ENCODE measurements at places on chromosomes 1 and 21.

- DNase-seq = peak; percentile 12
Observed at GRCh38 chr1:244326757-244327156, 125.0 kb downstream of the ADSS2 start.

DNA sequence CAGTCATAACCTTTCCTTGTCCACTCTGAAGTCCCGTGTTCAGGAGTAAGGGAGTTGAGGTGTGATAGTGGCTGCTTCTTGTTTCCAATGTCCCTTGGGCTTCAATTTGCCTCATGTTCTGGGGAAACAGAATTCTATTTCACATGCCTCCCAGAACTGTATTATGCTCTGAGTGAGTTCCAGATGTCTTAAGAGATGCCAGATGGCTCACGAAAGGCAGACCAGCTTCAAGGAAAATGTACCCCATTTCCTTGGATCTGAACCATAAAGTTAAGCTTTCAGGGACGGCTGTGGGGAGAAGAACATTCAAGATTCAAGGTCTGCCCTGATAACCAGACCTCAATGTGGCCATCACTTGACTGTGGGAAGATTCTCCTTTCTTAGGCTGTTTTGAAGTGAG, 42.4 kb downstream of the C1orf87 start:
- DNase-seq = no peak

GRCh38 chr1:73042403-73042802, 760.1 kb upstream of the NEGR1 start:
- DNase-seq = no peak

DNA sequence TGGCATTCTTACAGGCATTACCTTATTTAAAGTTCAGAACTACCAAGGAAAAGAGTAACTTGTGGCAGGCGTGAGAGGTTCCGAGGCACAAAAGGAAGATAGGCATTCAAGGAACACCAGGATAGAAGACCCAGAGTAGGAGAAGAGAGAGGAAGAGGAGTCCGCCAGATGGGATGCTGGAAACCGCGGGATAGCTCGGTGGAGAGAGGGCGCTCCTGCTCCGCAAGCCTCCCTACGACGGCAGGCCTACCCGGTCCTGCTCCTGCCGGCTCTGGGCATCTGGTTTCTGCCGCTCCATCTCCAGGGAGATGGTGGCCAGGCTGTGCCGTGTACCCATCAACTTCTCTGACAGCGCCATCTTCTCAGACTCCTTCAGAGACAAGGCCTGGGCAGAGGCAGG, 5.4 kb upstream of the NBPF1 start:
- DNase-seq = peak; percentile 84

DNA sequence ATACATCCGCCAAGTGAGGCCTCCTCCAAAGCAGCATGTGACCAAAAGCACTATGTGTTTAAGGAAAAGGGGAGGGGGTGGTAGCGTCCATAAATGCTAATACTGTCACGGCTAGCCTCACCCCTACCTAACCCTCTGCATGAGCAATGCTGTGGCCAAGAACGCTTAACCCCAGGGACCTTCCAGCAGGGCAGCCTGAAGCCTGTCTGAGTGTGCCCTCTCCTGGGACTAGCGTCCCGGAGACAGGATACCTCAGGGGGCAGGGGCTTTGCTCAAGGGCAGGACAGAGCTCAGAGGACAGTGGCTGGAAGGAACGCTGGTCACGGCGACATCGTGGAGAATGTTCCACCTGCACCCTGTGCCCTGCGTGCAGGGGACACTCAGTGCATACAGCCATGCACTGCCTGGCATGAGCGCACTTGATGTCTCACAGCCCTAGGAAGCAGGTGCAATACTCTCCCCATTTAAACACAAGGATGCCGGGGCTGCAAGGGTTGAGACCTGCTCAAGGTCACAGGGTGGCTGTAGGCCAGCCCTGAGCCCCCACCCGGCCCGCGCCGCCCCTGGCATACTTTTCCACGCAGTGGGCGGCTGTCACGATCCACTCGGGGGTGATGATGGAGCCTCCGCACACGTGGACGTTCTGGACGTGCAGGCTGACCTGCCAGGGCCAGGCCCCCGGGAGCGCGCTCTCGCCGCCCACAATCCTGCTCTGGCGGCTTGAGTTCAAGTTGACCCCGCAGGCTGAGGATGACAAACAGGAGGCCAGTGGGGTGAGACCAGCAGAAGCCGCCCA, 35.0 kb downstream of the TMPRSS2 start:
- no peak for DNase-seq

DNA sequence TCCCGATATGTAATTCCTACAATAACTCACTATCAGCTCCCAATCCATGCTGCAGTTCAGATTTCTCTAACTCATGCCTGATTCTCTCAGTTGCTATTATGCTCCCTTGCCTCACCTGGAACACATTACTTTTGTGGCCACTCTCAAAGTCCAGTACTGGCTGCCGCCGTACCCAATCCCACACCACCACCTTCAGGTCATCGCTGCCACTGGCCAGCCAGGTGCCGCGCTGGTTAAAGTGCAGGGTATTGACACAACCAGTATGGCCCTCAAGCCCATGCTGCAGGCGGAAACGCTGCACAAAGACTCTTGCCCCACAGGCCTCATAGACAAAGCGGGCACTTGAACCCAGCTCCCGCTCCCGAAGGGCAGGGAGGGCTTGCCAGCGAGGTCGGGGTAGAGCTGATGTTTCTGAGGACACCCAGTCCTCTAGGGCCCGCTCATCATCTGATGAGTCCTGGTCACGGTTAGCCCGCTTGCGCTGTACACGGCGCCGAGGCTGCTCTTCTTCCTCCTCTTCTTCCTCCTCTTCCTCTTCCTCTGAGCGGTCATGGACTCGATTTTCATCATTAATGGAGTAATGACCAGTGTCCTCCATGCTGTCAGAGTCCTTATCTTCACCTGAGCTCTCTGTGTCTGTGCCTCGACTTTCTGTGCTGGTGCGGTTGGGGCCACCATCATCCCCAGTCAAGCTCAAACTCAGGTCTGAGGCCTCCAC, 22.6 kb downstream of the DCAF8 start:
- DNase-seq = no peak

All from ecto neural progenitor cell (in vitro differentiated cells).